SK-N-SH (cell line): ENCODE measurements at places on chromosomes 3 and 15.

DNA sequence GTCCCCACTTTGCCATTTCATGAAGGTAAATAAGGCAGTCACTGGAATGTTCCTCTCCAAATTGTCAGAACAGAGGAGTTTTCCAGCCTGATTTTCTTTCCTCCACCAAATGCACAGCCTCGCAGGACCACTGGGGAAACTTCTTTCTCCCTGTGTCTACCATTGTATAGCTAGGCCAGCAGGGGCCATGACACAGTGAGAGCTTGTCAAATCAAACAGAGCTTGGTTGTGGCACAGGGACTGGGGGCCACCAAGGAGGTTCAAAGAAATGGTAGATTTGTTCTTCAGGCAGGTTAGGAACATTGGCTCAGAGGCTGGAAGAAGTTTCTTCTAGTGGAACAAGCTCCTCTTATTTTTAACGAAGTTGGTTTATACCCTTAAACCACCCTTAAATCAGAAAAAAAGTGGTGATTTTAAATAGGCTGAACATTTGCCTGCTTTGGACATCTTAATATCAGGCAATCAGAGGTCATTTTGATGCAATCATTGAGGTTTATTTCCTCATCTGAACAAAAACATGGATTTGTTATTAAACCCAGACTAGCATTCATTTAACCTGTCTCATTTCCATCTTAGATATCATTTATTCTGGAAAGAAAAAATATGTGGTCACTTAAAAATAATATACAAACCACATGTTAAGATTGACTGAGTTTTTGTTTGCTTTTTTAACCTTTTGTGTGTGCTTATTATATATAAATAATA, 105.6 kb downstream of the GTPBP8 start:
- peak overlapping the region; percentile 81; the same call in 1 of the 2 replicates for H3K27ac ChIP-seq
- H3K36me3 ChIP-seq: no peaks in the 10 kb centered on the region
- DNase-seq: no peak
- H3K4me3 ChIP-seq: no peak overlapping the region

- H3K27me3 ChIP-seq: no peaks in the 10 kb centered on the region
- DNase-seq: no peak
- H3K27ac ChIP-seq: no peak overlapping the region
- no peak overlapping the region for H3K4me3 ChIP-seq
- no peaks in the 10 kb centered on the region for H3K36me3 ChIP-seq
- no peaks in the 10 kb centered on the region for H3K4me1 ChIP-seq
Measured at GRCh38 chr3:57696801-57697321, 4.0 kb upstream of the DENND6A start.

- no peak overlapping the region for H3K27ac ChIP-seq
- peaks cover 39% of the 10 kb centered on the region for H3K36me3 ChIP-seq
- H3K4me1 ChIP-seq: no peaks in the 10 kb centered on the region
- H3K4me3 ChIP-seq: no peak overlapping the region
Measured at GRCh38 chr3:134535186-134535970, 49.5 kb downstream of the CEP63 start.

DNA sequence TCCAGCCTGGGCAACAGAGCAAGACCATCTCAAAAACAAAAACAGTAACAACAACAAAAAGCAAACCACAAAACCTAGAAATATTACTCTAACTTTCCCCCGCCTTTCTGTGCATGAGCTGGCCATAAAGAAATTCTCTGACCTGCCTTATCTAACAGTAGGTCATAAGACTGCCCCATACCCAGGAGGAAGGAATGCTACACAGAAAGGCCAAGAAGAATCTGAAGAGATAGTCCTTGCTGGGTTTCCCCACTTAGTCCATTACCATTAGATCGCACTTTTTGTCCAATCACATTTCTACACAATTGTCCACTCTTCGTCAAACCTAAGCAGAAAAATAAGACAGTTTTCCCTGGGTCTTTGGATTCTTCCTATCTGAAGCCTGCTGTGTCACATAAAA, 23.5 kb downstream of the CIAO2A start:
- DNase-seq: no peak
- no peak overlapping the region for H3K27ac ChIP-seq
- no peaks in the 10 kb centered on the region for H3K4me1 ChIP-seq
- peaks cover 28% of the 10 kb centered on the region for H3K36me3 ChIP-seq
- H3K4me3 ChIP-seq: no peak overlapping the region

DNA sequence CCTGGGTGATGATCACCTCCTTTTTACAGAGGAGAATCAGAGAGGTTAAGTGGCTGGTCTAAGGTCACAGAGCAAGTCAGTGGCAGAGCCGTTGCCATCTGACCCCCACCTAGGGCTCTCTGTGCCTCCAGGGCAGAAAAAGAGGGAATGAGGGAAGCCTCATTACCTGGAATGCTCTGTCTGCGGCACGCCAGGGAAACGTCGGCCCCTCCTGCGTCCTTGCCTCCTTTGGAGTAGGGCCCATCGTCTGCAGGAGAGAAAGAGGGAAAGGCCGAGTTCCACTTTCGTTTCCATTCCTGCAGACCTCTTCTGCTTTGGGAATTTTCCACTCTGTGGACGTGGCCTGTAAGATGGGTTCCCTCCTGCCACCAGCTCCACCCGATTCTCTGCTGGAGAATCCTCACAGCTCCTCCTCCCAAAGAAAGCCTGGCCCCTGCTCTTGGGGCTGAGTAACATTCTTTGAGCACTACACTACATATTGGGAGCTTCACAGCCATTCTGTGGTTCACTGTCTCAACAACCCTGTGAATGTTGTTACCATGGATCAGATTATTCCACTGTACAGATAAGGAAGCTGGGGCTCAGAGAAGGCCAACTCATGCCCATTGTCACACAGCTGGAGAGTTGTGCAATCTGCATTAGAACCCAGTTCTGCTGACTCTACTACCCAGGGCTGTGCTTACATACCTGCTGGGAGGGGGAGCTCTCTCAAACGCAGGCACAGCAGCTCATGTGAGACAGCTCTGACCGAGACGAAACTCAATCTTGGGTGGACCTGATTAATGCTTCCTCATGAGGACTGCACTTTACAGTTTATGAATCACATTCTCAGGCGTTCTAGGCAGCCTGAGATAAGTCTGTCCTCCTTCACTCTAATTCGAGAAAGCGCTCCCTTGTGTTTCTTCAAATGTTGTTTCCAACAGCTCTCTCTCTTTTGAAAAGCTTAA, 14.2 kb downstream of the GRIP2 start:
- no peak for DNase-seq
- H3K36me3 ChIP-seq: no peaks in the 10 kb centered on the region
- no peak overlapping the region for H3K27ac ChIP-seq
- H3K4me3 ChIP-seq: no peak overlapping the region

GRCh38 chr3:128054367-128054766, 2.1 kb downstream of the SEC61A1 start:
- peak overlapping the region; percentile 98 for H3K4me3 ChIP-seq
- peaks cover 44% of the 10 kb centered on the region for H3K36me3 ChIP-seq

- no peaks in the 10 kb centered on the region for H3K4me1 ChIP-seq
- no peak overlapping the region for H3K4me3 ChIP-seq
- H3K27me3 ChIP-seq: no peaks in the 10 kb centered on the region
- no peaks in the 10 kb centered on the region for H3K36me3 ChIP-seq
- no peak overlapping the region for H3K27ac ChIP-seq
Measured at GRCh38 chr15:35992791-35993190, 446.8 kb upstream of the DPH6 start.

DNA sequence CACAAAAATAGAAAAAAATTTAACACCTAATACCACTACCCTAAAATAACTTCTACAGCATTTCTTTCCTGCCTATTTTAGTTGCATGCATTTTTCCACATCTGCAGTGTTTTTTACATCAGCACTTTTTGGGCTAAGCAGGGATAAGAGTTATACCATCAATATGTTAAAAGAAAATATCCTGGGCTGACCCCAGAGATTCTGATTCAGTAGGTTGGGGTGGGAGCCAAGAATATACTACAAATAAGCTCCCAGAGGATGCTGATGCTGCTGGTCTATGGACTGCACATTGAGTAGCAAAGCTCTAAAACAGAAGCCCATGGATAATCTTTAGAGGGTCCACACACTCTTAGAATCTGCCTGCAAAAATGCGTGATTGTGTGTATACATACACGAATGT, 14.8 kb downstream of the FYCO1 start:
- H3K27me3 ChIP-seq: no peaks in the 10 kb centered on the region
- no peak overlapping the region for H3K4me3 ChIP-seq
- DNase-seq: no peak
- H3K4me1 ChIP-seq: peaks cover 13% of the 10 kb centered on the region
- peaks cover 69% of the 10 kb centered on the region for H3K36me3 ChIP-seq

DNA sequence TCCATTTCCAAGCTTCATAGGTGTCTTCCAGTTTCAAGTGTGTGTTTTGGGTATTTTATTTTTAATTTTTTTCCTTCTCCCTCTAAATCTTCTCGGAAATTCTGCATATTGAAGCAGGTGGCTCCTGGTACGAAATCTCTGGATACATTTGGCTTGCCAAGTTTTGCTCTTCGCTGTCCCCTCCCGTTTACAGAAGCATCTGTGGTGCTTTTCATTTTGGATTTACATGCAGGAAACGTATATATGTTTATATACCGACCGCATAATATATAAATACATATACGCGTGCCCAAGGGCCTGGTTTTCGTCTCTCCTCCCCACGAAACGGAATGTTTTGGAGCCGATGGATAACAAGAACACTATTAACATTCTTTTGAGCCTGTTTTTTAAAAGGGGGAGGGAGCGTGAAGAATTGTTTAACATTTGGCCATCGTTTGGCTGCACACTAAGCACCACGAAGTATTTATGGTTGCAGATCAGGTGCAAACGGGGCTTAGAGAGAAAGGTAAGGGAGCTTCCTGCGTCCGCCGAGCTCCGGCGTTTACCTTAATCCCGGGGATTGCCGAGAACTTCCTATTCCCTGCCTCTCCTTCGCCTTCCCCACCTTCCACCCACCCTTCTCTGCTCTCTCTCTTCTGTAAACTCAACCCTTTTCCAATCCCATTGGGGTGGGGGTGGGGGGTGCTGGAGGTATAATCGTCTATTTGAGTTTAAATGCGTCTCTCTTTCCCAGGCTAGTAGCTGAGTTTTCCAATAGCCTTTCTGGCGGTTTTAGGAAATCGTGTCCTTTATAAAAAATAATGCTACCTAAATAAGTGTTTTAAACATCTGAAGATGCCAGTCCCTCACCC, 1.1 kb upstream of the NLGN1 start:
- H3K27ac ChIP-seq: no peak overlapping the region; the same call in 1 of the 2 replicates
- H3K27me3 ChIP-seq: 0 out of 2 replicates have a peak, but pooled peaks cover 5% of the 10 kb centered on the region
- DNase-seq: peak; percentile 37
- peak overlapping the region; percentile 63 for H3K4me3 ChIP-seq
- peaks cover 20% of the 10 kb centered on the region for H3K4me1 ChIP-seq

- H3K36me3 ChIP-seq: no peaks in the 10 kb centered on the region
- H3K27me3 ChIP-seq: peaks cover 76% of the 10 kb centered on the region
- H3K4me1 ChIP-seq: no peaks in the 10 kb centered on the region
Measured at GRCh38 chr3:194101592-194102432, 34.1 kb upstream of the HES1 start.

GRCh38 chr3:188338086-188338485, 184.1 kb downstream of the LPP start:
- H3K4me1 ChIP-seq: peaks cover 23% of the 10 kb centered on the region; the same call in 1 of the 2 replicates
- DNase-seq: no peak
- no peaks in the 10 kb centered on the region for H3K27me3 ChIP-seq

- peaks cover 9% of the 10 kb centered on the region; the same call in 1 of the 2 replicates for H3K4me1 ChIP-seq
- H3K4me3 ChIP-seq: no peak overlapping the region
- no peak overlapping the region for H3K27ac ChIP-seq
- no peaks in the 10 kb centered on the region for H3K27me3 ChIP-seq
- H3K36me3 ChIP-seq: peaks cover 20% of the 10 kb centered on the region
- DNase-seq: no peak
Measured at GRCh38 chr3:10251006-10251405, 2.7 kb downstream of the TATDN2 start.

DNA sequence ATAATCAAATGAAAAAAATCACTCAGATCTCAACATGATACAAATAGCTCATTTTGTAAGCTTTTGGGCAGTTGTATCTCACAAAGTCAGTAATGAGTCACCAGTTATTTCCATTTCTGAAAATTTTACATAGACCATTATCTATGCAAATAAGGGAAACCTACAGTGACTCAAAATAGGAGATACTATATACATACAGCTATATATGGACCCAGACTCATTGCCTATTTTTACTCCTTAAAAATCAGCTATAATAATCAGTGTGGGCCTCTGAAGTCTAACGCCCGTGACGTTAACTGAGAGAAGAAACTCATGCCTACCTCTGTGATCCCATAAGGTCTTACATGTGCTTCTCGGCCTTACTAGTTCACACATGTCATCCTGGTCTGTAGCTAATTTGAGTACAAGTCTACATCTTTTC, 31.6 kb downstream of the LRIG1 start:
- no peaks in the 10 kb centered on the region; the same call in 1 of the 2 replicates for H3K27me3 ChIP-seq
- H3K36me3 ChIP-seq: no peaks in the 10 kb centered on the region
- no peaks in the 10 kb centered on the region; the same call in 1 of the 2 replicates for H3K4me1 ChIP-seq
- H3K4me3 ChIP-seq: no peak overlapping the region

DNA sequence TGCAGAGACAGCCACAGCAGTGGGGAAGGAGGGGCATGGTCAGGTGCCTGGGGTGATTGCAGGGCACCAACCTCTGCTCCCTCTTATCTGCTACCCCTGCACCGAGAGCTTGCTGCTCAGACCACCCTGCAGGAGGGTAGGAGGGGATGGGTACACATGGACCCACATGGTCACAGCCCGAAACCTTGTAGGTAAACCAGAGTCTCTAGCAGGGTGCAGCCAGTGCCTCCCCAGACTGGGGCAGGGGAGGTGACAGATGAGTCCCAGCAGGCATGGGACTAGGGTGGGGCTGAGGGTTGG, 49.2 kb downstream of the FAH start:
- DNase-seq: no peak
- H3K36me3 ChIP-seq: no peaks in the 10 kb centered on the region
- no peak overlapping the region for H3K4me3 ChIP-seq

DNA sequence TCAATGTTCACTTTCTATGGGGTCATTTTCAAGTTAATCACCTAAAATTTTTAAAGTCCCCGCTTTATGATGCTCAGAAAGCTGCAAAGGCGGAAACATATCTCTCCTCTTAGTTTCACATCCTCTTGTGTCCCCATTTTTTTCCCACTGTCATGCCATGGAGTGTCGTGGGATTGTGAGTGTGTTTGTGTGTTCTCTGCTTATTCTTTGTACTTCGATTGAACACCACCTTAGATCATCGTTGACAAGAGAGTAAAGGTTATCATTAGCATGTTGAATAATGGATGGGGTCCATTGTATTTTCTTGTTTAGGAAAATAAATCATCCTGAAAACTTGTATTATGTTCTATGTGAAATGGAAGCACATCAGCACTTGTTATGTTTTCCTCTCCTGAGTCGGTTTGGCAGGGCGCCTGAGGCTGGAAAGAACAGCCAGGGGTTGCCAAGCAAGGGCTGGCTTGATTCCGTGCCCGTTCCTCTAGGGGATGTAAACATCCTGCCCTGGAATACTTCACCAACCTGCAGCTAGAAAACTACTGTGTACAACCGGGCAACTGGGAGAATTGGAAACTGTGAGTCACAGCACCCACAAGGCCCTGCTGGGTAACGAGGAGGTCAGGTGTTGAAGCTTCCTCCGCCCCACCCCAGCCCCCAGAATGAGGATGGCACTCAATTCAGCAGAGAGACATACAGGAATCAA, 67.2 kb downstream of the EIF4E3 start:
- no peaks in the 10 kb centered on the region for H3K27me3 ChIP-seq
- H3K27ac ChIP-seq: no peak overlapping the region
- peaks cover 6% of the 10 kb centered on the region; the same call in 1 of the 2 replicates for H3K4me1 ChIP-seq
- no peaks in the 10 kb centered on the region for H3K36me3 ChIP-seq
- DNase-seq: no peak

- H3K4me1 ChIP-seq: no peaks in the 10 kb centered on the region
- no peak overlapping the region for H3K27ac ChIP-seq
- H3K27me3 ChIP-seq: no peaks in the 10 kb centered on the region
Measured at GRCh38 chr3:72192572-72192971, 407.6 kb upstream of the PROK2 start.

GRCh38 chr3:56125358-56126005, 342.8 kb downstream of the ERC2 start:
- no peaks in the 10 kb centered on the region for H3K36me3 ChIP-seq
- DNase-seq: peak; percentile 62
- no peaks in the 10 kb centered on the region for H3K27me3 ChIP-seq
- H3K4me1 ChIP-seq: peaks cover 7% of the 10 kb centered on the region
- H3K27ac ChIP-seq: peak overlapping the region; percentile 63
